Suprapubic skin (tissue), 4 donors: ENCODE measurements at places on chromosomes 7 and 10. TPM values are rescaled to one million over a fixed set of nuclear protein-coding genes. Genes with fewer than 3 reads are reported as not detected.

Gene PHKG1
- 5.2 TPM for total RNA-seq

- peaks cover 11% of the 10 kb centered on the region for H3K4me1 ChIP-seq
- H3K36me3 ChIP-seq, result no peaks in the 10 kb centered on the region
- no peak overlapping the region for H3K4me3 ChIP-seq
- no peak for DNase-seq
- H3K27me3 ChIP-seq, result no peaks in the 10 kb centered on the region
These were observed 2.8 kb upstream of the ABRAXAS2 start for GRCh38 chr10:124798781-124799180.

- DNase-seq, result no peak
- H3K4me3 ChIP-seq, result no peak overlapping the region
- H3K27me3 ChIP-seq, result no peaks in the 10 kb centered on the region
These were observed 3.8 kb upstream of the CRCP start for GRCh38 chr7:66110856-66111255.

- no peak overlapping the region for H3K27ac ChIP-seq
- no peaks in the 10 kb centered on the region for H3K27me3 ChIP-seq
- no peaks in the 10 kb centered on the region for H3K36me3 ChIP-seq
- no peak for DNase-seq
- no peaks in the 10 kb centered on the region for H3K4me1 ChIP-seq
- no peak overlapping the region for H3K4me3 ChIP-seq
These were observed 13.2 kb upstream of the MALSU1 start for GRCh38 chr7:23285657-23286646.

DNA sequence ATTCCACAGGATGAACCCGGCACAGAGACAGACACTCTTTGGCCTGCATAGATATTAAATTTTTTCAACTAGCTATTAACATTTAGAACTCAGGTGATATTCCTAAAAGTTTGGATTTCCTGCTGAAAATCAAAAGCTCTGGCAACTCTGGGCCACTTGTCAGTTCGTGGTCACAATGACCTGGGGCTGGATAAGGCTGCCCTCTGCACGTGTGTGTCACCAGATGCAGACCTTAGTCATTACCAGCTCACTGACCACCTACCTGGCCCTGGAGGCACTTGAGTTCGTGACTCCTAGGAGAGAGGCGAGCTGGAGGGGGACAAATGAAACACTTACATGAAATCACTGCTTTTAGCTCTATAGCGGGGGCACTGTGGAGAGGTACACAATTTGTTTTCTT is 126.5 kb downstream of the HIPK2 start:
- H3K4me3 ChIP-seq, result no peak overlapping the region
- H3K27ac ChIP-seq, result no peak overlapping the region
- H3K36me3 ChIP-seq, result no peaks in the 10 kb centered on the region
